ENCODE measurements at places on chromosomes 11 and 22. TPM values are rescaled to one million over a fixed set of nuclear protein-coding genes. Genes with fewer than 3 reads are reported as not detected.

DNA sequence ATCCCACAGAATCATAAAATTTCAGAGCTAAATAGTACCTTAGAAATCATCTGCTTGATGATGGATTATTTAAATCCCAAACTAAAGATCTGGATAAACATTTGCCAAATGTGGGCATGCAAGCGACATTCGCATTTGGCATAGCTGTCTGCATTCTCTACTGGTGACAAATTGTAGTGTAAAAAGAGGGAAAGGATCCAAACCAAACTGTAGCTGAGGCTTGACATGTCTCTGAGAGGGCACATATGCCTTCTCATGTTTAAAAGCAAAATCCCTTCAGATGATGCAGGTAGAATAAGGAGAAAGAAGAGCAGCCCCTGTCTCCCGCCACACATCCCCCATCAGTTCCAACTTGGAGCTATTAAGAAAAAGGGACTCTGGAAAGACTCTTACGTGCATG, 257.5 kb upstream of the MTNR1B start:
- no peak for DNase-seq

DNA sequence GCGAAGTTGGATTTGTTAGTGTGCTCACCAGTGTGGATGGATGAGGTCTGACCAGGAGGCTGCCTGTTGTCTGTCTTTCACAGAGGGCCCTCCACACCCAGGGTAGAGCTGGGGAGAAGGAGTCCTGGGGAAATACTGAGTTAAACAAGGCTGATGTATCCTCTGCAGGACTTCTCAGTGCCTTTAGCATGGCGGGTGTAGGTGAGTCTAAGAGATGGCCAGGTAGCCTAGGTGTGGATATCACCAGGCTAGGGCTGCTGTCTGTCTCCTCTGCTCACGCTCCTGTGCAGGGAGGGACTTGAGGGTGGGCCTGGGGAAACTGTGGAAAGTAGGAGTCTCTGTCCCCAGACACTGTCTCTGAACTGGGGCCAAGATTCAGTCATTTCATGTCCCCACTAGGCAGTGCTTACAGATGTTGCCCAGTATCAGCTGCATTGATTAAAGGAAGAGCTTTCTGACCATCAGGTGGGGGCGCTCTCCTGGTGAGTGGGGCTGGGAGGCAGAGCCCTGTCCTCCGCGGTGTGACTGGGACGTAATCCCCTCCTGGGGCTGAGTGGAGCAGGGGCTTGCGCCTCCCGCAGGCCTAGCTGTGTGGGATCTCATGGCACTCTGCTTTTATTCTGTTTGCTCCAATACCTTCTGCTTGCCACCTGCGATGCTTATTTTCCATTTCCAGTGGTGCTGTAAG, 35.5 kb upstream of the CCDC188 start:
- DNase-seq: no peak

GRCh38 chr22:49934891-49935557, 16.6 kb downstream of the CRELD2 start:
- no peak for DNase-seq

- DNase-seq: no peak
These were observed 163.4 kb downstream of the TRIM29 start for GRCh38 chr11:119974467-119974866.

- no peak for DNase-seq
These were observed 2.7 kb upstream of the IGSF22 start for GRCh38 chr11:18728658-18729057.

DNA sequence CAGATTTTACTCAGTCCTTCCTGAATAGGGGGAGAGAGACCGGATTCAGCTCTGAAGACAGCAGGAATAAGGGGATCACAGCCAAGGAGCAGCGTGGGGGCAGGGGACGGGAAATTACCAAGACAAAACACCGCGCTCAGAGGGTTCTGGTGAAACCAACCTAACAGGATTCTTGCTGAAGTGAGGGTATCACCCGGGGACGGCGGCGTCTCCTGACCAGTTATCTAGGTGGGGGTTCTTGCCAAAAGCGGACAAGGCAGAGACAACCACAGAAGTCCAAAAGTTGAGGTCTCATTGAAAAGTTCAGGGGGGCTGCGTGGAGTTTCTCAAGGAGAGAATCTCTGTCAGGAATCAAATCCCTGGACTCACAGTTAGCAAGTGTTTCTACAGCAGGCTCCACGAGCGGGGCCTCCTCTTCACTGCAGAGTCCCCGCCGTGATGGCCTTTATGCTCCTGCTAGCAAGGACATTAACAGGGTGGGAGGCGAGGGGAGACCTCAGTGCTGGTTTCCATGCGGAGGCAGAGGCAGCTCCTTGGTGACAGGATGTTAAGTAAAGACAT, 291.0 kb downstream of the BRD1 start:
- DNase-seq: no peak

GRCh38 chr11:1305063-1305495, 4.4 kb downstream of the TOLLIP start:
- no peak for DNase-seq

DNA sequence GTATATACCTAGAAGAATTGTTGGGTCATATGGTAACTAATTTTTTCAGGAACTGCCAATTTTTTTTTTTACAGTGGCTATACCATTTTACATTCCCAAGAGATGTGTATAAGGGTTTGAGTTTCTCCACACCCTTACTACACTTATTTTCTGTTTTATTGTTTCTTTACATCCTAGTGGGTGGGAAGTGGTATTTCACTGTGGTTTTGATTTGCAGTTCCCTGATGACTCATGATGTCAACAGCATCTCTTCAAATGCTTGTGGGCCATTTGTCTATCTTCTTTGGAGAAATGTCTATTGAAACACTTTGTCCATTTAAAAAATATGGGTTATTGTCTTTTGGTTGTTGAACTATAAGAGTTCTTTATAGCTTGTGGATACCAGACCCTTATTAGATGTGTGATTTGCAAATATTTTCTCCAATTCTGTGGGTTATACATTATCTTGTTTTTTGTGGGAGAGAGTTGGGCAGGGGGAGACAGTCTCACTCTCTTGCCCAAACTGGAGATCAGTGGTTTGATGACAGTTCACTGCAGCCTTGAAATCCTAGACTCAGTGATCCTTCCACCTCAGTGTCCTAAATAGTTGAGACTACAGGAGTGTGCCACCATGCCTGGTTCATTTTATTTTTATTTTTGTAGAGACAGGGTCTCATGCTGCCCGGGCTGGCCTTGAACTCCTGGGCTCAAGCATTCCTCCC, 30.3 kb upstream of the PISD start:
- no peak for DNase-seq

- DNase-seq: no peak
These were observed 54.4 kb downstream of the FLRT1 start for GRCh38 chr11:64089915-64090805.

DNA sequence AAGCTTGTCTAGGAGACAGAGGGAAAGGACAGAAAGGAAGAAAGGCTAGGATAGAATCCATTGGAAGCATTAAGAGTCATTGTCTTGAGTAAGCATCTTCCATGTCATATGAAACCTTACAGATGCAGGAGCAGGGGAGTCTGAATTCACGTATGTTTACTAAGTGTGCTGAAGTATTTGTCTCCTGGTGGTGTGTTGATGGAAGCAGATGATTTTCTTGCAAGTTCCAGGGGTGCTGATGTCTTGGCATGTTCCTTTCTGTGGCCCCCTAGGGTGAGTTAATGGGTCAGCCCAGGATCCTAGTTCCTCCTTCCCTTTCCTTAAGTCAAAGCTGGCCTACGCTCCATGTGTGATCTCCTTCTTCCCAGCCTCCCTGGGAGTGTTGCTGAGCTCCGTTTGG, 110.2 kb downstream of the TEAD1 start:
- DNase-seq: no peak

- no peak for DNase-seq
These were observed 21.6 kb downstream of the APOL1 start for GRCh38 chr22:36274531-36274930.

DNA sequence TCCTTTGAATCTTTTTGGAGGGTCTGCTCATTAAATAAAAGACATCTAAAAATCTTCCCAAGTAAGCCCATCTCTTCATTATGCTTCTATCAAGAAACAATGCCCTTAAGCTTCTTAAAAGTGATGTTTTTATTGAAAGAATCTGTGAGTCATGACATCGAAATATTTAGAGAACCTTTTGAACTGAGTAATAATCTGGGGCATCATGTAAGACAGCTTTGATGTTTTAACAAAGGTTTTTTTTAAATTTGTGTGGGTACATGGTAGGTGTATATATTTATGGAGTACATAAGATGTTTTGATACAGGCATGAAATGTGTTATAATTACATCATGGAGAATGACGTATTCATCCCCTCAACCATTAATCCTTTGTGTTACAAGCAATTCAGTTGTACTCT, 46.8 kb downstream of the PLAAT5 start:
- DNase-seq: no peak

Gene IGLL1
- total RNA-seq: not detected

All from ascending aorta (tissue), 2 donors.